Activated T-helper 1 cell treated with anti-CD3 and anti-CD28 coated beads, Interleukin-12 subunit alpha, Interleukin-12 subunit beta, Interleukin-2, Interleukin-4 antibody, amounts not matched to agents 30 ng/mL and 10 ng/mL and 1 ng/mL, durations not matched to agents 14 hours and 24 hours and 36 hours (primary cell): ENCODE measurements at places on chromosomes 4 and X. TPM values are rescaled to one million over a fixed set of nuclear protein-coding genes. Genes with fewer than 3 reads are reported as not detected.

Gene MGARP
- total RNA-seq, result 0.15 TPM in 1 of 2 replicates, not detected in the other

DNA sequence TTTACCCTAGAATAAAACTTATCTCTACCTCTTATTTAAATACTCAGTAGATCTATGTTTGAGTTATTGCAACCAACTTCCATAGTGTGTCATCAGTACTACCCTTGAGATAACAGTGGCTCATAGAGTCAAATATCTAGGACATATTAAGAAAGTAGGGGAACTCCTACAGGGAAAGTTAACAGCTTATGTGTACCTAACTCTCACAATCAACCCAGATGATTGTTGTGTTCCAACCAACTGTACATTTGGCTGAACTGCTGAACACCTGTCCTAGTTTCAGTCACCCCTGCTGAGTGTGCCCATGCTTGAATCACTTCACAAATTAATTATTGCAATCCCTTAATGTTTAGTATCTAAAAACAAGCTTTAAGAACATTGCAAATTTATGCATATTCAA, 244.2 kb upstream of the GRID2 start:
- DNase-seq, result no peak

DNA sequence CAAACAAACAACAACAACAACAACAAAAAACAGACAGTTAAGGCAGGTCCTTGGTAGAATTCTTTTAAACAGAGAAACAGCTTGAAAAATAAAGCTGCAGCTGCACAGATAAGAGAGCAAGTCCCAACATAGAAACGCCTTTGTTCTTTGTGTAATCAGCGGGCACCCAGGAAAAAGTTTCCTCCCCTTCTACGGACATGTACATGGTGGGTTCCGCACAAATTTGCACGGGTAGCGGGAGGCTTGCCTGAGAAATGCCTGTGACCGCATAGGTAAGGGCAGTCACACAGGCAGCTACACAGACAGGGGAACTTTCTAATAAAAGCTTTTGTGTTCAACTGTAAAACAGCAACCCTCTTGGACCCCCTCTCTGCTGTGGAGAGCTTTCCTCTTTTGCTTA, 25.7 kb upstream of the CT47A1 start:
- DNase-seq, result no peak

- no peak for DNase-seq
These were observed 82.5 kb upstream of the AFF2 start for GRCh38 chrX:148417934-148418333.

Gene MAOA
- 0.54 and 0.57 TPM in 2 replicates for total RNA-seq

GRCh38 chr4:17709763-17710068, 71.7 kb downstream of the FAM184B start:
- no peak for DNase-seq

DNA sequence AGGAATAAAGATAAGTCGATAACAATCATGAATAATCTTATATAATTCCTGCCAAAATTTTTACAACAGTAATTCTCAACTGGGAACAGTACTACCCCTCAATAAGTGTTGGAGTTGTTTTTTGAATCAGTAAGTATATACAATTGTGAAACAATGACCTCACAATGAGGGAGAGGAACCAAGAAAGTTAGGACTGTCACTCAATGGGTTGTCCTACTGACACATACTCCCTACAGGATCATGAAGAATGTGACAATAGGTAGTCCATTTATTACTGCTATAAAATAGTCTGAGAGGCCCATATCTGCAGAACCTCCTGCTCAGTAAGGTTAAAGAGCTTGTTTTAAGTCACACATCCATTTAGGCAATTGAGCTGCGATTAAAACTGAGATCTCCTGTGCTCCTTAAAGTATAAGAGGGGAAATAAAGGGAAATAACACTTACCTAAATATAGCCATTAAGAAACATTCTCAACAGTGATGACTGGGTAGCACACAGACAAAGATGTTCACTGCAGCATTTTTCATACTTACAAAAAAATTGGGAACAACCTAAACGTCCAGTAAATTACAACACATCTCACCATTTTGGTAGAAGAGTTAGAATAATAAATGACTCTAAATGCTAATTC, 26.2 kb downstream of the FBXW7 start:
- no peak for DNase-seq

- DNase-seq, result no peak
These were observed 404 bp upstream of the GPRASP2 start for GRCh38 chrX:102711872-102712215.

DNA sequence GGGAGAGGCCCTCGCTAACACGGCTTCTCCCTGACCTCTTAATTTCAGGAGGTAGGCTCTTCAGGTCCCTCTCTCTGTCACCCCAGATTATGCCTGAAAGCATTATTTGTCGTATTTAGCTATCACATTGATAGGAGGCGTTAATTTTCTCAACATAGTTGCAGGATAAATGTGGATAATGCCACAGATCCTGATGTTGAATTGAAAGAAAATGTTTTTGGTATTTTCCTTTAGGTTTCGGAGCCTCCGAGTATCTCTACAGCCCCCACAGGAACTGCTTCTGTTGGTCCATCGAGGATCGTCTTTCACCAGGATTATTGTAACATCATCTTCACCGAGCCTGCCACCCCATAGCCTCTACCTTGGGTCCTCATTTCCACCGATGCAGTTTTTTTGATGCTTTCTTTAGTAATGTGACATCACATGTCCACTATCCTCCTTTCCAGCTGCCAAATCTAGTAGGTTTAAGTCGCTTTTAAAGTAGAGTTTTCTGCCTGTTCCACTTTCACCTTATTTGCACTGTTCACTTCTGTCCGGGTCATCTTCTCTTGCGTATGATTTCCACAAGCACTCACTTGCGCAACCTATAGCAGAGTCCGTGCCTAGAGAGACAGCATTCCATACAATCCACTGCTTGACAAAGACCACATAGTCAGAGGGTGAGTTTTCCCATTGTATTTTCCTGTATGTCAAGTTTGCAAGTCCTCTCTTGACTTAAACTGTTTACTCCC, 665 bp downstream of the TIGD2 start:
- no peak for DNase-seq

GRCh38 chr4:66855956-66856355, 689.3 kb downstream of the CENPC start:
- DNase-seq, result no peak

Gene PLAC8
- 35.5 and 41.9 TPM in 2 replicates for total RNA-seq

DNA sequence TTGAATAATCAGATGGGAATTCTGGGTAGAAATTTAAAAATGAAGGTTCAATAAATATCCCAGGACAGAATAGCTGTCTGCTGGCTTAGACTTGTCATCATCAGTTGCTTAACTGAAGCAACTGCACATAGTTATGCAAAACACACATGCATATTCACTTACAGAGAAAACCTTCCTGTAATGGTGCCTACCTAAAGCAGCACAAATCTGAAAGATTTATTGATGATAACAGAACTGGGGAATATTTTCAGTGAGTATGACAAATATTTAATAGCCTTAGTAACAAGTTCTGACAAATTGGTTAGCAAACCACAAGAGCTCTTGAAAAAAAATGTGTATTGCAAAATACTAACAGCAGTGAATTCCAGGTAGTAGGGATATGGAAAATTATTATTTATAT, 606.8 kb upstream of the BOD1L1 start:
- DNase-seq, result no peak

Gene ASB12
- not detected in 2 replicates for total RNA-seq

Gene SERTM2
- not detected in 2 replicates for total RNA-seq
